T-helper 1 cell (primary cell): ENCODE measurements at places on chromosomes 13 and 19.

DNA sequence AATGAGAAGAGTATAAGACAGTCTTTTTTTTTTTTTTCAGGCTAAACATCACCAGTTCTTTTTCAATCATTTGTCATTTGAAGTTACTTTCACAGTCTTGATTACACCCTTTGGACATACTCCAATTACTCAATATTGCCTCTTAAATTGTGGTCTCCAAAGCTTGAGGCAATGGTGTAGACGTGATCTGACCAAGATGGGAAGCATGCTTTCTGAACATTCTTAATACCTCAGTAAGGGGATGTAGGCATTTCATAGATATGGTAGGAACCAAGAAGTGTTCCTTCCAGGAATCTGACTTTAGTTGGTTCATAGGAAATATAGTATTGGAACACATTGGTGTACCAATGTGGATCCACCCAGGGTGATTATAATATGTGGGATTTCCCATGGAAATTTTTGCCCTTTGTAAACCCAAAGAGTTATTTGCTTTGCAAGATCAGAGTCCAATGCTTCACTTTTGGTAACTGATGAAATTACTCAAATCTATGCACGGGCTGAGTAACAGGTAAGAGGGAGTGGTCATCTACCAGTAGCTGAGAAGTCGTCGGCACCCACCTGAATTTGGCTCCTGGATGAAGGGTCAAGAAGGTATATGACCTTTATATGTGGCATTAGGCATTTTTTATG is 62.2 kb downstream of the ERCC5 start:
- no peak for DNase-seq

DNA sequence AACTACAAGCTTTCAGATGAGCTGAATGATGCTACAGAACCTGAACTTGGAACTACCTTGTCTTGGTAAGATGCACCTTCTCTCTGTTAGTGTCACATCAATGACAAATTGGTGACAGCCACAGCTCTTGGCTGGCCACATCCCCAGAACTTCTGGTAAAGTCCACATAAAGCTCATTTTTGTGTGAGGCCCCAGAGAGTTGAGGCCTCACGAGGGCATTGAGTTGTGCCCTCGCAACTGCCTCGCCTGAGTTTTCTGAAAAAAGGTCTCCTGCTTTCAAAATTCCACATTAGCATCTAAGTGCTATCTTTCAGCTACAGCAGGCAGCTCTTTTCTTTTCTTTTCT is 42.6 kb downstream of the MRPL57 start:
- DNase-seq, result no peak

DNA sequence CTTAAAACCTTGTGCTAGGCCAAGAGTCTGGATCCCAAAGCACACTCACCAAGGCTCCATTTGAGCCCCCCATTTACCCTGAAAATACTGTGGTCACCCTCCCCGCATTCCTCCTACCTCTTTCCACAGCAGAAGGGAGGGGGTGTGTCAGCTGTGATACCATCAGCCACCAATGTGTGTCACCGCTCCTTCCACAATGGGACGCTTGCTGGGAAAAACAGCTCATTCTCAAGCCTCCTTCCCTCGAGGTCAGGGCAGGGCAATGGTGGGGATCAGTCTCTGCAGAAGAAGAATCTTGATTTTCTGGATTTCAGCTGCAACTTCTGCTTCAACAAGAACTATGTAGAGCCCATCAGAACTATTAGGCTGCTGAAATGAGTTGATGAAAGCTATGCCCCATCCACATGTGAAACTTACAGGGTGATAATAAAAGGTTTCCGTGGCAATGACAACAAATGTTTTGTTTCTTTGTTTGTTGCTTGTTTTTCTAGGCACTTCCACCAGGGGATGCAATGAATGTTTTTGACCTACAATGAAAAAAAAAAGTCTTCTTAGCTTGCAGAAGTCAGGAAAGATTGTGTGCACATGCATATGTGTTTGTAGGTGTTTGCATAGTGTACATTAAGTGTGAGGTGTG is 26.4 kb upstream of the ZNF507 start:
- no peak for DNase-seq

- no peak for DNase-seq
Observed at GRCh38 chr19:8831832-8832131, 322 bp downstream of the ZNF558 start.

DNA sequence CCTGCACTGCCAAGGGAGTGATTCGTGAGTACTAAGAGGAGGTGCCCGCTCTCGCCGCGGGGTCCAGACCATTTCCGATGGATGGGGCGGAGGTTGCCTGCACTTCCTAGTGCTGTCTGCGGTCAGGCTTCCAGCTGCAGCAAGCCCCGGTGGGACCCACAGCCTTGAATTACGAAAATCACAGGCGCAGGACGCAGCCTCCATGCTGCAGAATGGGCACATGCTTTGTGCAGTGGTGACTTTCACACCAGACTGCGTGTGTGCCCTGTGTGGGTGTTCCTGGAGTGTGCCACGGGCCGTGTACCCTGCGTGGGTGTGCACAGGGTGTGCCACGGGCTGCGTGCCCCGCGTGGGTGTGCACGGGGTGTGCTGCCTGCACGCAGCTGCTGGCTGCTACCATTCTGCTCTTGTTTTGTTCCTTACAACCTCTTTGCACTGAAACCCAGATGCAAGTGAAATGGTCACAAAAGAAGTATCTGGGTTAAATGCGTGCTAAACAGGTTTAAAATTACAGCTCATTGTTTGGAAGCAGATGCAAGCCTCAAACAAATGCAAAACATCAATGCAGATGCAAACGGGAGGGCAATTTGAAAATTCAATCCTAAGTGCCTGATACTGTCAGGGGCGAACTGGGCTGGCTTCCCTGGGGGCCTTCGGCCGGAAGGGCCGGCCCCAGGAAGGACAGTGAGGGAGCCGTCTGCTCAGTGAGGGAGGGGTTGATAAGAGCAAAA is 221.2 kb upstream of the SOX1 start:
- no peak for DNase-seq

- DNase-seq, result no peak
Observed at GRCh38 chr13:48862572-48862971, 113.1 kb upstream of the FNDC3A start.

- DNase-seq, result no peak
Observed at GRCh38 chr19:4533334-4533733, 1.7 kb downstream of the PLIN5 start.

GRCh38 chr19:7934766-7935165 is 8.7 kb downstream of the TIMM44 start:
- DNase-seq, result no peak

- DNase-seq, result no peak
Observed at GRCh38 chr13:33116321-33117010, 100.2 kb downstream of the KL start.

- DNase-seq, result no peak
Observed at GRCh38 chr13:47457626-47458025, 543.4 kb downstream of the SUCLA2 start.
